ENCODE measurements at places on chromosomes 5 and 9.
A peak's percentile ranks its signal among the peaks of the same experiment; 100 is the strongest.

GRCh38 chr9:114274217-114274616 lies 48.7 kb upstream of the ORM1 start:
- DNase-seq: no peak

DNA sequence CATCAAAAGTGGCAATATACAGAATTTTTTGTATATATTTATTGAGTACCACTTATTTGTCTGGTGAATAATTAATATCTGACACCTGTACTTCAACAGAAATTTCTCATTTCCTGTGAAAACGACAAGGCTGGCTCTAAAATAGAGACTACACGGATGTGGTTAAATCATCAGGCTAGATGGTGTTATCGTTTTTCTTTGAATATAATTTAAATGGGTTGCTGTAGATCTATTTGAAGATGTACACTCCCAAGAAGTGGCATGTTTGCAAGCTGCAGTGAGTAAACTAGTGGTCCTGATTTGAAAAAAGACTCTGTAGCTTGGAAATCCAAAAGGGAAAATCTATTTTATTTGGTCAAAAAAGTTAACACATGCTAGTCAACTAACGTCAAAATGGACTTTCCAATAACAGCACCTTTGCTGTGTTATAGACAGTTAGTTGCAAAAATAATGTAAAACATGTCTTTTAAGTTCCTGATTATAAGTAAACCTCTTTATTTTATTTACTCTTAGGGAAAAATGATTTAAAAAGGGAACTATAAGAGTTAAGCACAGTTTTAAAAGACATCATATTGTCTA lies 13.8 kb downstream of the ST8SIA4 start:
- DNase-seq: no peak

DNA sequence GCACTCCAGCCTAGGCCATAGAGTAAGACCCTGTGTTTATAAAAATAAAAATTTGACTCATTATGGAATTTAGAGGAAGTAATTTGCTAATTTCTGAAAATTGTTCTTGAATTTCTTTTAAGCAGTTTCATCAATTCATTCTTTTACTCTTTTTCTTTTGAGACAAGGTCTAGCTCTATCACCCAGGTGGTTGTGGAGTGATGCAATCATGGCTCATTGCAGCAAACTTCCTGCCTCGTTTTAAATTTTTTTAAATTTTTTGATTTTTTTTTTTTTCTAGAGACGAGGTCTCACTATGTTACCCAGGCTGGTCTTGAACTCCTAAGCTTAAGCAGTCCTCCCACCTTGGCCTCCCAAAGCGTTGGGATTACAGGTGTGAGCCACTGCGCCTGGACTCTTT lies 3.1 kb upstream of the CAMLG start:
- DNase-seq: no peak

DNA sequence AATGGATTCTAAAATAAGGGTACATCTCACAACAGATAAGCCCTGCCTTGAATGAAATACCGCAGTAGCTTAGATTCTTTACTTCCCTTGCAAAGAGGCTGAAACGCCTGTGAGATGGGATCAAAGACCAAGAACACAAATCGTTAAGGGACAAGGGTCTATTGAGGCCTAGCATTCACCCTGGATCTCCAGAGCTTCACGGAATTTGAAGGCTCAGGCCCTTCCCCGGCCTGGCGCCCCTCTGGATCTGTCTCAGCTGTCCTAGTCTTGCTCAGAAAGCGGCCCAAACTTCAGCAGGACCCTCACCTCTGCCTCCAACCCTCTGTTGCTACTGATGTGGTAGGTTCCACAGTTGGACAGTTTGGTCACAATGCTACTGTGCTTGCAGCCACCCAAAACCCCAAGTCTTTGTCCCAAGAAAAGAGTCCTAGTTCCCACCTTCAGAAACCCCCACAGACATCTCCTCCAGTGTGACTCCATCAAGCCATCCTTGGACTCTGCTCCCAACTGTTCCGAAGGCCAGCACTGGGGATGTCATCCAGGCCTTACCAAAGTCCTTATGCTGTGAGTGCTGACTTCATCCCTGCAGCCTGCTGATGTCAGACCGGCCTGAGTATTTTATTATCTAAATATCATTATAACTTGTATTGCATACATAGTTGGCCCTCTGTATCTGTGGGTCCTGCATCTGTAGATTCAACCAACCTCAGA lies 9.4 kb downstream of the CORO2A start:
- no peak for DNase-seq

DNA sequence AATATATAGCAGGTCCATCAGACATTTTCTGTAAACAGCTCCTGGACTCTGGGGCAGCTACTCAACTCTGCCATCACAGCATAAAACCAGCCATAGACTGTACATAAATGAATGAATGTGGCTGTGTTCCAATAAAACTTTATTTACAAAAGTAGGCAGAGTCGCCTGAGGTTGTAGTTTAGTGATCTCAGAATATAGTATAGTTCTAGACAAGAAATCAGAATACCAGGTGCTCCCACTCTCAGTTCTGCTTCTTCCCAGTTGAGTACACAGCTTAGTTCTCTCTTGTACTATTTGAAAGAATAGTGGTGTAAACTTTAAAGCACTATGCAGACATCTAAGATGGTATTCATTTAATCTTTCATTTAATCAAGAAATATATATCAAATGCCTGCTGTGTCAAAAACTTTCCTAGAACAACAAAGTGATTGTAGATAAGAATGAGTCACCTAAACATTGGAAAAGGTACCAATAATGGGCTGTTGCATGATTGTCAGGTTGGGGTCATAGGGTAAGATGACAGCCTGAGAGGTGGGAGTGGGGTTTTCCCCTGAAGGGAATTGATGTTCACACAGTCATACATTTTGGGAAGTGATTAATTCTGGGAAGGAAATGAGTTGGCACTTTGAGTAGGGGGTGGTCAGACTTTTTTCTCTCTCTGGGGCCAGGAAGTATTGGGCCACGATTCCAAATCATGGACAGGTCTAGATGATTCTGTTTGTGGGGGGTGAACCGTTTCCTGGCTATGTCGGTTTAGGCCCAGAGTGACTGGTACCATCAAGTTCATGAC lies 37.0 kb downstream of the TNFSF8 start:
- DNase-seq: no peak

DNA sequence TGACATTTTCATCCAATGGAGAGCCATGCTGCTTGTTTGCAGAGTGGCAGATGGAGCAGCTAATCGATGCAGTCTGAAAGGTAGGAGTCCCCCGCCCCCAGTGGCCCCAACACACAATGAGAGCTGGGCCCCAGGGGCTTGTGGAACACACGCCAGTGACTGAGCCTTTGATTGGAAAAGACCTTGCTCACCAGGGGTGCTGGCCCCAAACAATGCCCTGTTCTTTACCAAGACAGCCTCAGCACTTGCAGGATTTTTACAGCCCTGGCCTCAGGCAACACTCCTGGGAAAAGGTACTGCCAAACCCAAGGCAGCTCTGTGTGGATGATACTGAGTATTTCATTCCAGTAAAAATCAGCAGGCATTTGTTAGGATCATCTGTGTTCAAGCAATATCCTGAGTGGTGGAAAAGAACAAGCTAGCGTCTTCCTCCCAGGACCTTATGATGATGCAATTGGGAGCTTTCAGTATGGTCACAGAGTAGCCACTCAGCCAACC lies 276.8 kb upstream of the CLINT1 start:
- DNase-seq: no peak

DNA sequence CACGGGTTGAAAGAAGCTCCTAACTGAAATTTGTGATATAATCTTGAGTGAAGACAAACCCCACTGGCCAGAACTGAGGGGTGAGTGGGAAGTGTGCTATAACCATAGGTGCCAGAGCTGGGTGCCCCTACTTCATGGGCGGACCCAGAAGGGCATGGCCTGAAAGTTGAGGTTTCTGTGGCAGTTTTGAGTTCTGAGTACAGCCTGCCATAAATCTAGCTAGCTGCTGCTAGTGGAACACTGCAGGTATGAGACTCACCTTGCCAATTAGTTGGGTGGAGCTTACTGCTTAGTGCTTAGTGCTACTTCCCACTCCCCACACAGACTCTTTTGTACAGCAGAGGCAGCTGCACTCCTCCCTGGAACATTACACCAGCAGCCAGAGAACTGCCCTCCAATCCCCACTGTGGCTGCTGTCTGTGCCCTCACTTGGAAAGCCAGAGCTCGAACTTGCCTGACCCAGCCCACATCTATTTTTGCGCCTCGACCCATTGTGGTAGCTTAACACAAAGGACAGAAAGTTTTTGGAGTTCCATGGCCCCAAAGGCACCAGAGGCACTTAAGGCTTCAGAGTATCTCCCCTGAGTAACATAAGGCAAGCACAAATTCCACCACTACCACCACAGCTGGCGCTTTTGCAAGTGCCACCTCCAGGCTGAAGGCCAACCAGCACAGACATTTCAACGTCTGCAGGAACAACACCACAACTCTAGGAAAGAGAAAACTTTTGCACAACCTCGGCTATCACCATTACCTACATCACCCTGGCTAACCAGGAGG lies 27.1 kb upstream of the PTGER4 start:
- DNase-seq: no peak

GRCh38 chr9:5857928-5858327 lies 25.0 kb upstream of the ERMP1 start:
- no peak for DNase-seq

DNA sequence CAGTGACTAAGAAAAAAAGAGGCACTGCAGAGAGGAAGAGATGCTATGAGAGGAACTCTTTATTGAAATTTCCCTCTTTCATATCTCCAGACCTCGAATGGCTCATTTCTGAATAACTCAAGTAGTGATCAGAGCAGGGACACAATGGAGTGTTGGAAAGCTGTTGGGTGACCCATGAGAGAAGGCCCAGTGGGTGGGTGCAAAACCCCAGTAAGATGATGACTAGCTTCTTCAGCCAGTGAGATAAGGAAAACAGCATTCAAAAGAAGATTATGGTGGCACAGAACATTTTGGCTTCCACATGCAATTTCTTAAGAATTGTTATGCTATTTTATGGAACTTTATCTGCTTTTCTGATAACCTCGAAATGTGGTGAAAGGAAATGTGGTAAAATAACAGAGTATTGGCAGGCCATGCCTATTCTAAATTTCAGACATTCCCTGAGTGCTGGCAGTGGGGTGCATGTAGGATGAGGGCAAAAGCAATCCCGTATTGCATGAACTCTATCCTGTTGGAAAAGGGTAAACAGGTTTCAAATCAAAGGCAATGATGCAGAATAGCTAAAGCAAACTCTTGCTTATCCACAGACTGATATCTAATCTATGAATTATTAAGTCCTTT lies 128.0 kb upstream of the KLF9 start:
- no peak for DNase-seq

- DNase-seq: no peak
These were observed 176.7 kb downstream of the PRR16 start for GRCh38 chr5:120640778-120641177.

DNA sequence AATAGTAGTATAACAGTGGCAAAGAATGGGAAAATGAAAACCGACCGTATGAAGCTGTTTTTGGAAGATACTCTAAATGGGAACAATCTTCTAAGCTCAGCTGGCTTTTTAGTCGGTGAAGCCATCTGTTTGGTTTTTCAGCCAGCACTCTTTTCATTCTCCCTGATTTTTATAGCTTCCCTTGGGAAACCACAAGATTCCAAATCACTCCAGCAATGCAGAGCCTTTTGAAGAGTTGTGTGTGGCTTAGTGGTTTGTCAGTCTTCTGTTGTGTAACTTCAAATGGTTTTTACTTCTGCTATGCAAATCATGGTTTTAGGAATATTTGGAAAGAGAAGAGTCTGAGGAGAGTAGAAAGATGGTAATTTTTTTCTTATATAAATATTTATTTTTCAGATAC lies 180.7 kb downstream of the KDM4C start:
- peak; percentile 52 for DNase-seq

DNA sequence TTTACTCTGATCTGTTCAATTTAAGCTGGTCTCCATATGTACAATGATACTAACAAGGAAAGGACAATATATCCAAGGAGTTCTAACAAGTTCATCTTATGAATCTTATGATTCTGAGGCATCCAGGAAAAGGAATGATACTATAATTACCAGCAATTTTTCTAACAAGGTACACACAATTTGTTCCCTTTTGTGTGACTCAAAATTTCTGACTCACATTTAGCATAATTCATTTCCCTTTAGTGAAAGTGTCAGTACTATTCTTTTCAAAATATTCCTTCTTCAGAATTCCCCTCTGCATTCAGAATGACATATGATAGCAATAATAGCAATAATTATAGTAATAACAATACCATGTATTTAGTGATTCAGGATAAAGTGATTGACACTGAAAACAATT lies 594.8 kb downstream of the DMRTA1 start:
- DNase-seq: no peak

- DNase-seq: no peak
These were observed 5.5 kb downstream of the SEPTIN8 start for GRCh38 chr5:132771503-132771998.

GRCh38 chr9:14670718-14671117 lies 22.5 kb downstream of the ZDHHC21 start:
- DNase-seq: no peak

- no peak for DNase-seq
These were observed 7.6 kb downstream of the TSPAN17 start for GRCh38 chr5:176654856-176655255.

DNA sequence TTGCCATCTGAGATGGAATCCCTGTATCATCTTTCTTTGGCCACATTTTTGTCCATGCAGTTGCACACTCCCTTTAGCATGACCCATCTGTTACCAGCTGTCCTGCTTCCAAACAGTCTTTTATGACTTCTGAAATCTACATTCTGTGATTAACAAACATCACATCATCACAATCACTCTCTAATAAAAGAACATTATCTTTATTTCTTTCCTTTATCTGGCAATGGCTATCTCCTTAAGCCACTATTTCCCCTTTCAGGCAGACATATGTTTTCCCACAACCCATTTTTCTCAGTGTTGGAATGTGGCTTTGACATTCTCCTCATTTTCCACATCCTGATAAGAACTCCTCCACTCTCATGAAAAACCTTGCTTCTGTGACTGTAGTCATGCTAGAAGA lies 141.0 kb downstream of the ST8SIA4 start:
- no peak for DNase-seq

DNA sequence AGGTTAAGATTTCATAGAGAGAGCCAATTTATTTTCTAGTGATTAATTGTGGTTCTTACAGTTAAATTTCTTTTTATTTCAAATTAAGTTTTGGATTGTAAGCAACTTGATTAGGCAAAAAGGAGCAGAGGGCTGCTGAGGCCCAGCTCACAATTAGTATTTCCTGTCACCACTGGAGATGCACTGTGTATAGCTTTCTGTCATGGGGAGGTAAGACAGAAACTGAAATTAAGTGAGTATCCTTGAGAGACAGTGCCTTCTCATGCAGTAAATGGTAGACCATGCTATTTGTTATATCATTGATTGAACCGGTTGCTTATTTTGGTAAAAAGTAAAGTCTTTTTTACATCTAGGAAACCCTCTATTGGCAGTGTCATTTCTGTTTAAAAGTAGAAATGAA lies 190.7 kb downstream of the CCDC171 start:
- no peak for DNase-seq

DNA sequence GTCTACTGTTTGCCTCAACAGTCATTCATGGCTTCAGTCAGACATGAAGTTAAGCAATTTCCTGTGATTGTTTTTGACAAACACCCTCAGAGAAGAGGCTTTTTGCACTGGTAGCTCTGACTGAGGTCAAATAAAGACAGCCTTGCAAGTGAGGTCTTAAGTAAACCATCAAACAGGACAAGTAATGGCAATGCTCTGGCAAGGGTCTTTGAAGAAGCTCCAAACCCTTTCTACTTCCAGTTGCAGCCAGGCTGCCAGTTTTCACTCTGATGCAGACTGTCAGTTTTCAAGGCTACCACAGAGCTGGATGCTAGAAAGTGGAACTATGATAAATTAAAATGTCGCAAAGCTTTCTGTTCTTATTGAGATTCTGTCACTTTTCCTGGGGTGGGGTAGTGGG lies 421.5 kb upstream of the PTGER4 start:
- DNase-seq: no peak
